ENCODE measurements at places on chromosomes 3 and 15.

DNA sequence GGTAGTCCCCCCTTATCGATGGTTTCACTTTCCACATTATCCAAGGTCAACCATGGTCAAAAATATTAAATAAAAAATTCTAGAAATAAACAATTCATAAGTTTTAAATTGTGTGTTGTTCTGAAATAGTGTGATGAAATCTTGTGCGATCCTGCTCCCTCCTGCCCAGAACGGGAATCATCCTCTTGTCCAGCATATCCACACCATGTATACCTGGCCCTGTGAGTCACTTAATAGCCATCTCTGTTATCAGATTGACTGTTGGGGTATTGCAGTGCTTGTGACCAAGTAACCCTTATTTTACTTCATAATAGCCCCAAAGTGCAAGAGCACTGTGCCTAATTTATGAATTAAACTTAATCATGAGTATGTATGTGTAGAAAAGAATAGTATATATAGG is 19.1 kb downstream of the FAM81A start:
- DNase-seq: no peak

GRCh38 chr3:52447512-52448355 is 2.8 kb upstream of the SEMA3G start:
- DNase-seq: no peak

- peak; percentile 11 for DNase-seq
Observed at GRCh38 chr15:99371180-99372103, 120.2 kb downstream of the LRRC28 start.

GRCh38 chr3:38471260-38471857 is 17.7 kb downstream of the ACVR2B start:
- no peak for DNase-seq

DNA sequence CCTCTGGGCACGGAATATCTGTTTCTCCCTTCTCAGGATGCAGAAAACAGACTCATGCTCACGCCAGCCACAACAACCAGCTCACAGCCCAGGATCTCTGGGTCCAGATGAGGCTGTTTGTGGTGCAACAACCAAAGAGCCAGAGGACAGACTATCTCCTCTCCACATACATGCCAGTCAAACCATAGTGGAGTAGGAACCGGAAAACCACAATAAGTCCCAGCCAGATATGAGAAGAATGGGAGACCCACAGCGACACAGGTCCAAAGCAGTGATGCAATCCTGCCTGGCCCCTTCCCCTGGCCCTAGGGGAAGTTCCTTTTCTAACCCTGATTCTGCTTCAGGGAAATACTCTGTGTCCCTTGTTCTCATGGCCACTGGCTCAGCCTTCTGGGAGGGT is 27.6 kb downstream of the MEX3B start:
- DNase-seq: no peak

DNA sequence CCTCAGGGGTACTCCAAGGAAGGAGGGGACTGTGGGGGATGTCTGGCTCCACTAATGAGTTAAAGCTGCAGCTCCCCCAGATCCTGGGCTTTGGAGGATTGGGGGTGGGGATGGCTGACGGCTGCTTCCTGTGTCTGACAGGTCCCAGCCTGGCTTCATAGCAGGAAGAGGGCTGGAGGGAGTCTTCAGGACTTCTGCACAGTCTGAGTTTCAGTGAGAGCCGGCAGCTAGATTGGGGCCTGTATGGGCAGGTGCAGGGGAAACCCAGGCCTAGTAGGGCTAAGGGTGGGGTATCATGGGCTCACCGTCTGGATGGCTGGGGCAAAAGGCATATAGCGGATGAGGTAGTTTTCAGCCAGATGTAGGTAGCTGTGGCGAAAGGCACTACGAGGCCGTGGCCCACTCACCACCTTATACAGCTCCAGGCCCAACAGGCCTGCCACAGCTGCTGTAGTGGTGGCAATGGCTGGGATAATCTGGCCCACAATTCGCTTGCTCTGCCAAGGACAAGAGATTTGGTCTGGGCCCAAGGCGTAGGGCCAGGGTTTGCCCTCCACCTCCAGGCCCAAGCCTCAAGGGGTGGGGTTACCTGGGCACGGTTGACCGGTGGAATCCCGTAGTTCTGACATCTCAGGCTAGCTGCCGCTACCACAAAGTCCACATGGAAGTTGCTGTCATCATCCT is 4.5 kb downstream of the INKA1 start:
- DNase-seq: no peak

- DNase-seq: no peak
Observed at GRCh38 chr3:190504354-190505125, 9.3 kb upstream of the IL1RAP start.

DNA sequence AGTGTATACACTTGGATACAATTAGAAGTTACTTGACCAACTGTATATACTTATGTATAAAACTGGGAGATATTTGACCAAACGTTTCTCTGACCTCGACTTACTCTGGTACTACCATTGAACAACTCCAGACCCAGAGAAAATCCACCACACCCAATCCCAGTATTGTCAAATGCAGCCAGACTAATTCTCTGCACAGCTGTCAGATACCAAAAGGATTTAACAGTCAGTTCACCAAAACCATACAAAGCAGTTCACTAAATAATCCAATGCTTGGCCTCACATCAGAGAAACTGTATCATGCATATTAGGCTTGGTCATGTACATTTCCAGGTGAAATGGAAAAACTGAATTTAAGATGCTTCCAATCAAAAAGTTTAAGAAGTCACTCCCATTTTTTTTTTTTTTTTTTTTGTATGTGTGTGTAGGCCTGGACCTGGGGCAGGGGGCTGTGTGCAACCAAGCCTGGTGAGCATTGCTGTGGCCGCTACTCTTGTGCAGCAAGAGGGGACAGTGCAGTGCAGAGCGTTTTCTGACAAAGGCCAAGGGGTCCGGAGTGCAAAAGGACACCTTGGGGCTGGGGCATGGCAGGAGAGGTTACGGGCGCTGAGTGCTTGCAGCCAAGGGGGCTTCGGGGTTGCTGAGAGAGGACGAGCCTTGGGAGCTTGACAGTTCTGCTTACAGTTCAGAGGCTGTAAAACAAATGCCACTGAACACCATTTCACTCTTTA is 1.4 kb downstream of the TOMM70 start:
- no peak for DNase-seq

DNA sequence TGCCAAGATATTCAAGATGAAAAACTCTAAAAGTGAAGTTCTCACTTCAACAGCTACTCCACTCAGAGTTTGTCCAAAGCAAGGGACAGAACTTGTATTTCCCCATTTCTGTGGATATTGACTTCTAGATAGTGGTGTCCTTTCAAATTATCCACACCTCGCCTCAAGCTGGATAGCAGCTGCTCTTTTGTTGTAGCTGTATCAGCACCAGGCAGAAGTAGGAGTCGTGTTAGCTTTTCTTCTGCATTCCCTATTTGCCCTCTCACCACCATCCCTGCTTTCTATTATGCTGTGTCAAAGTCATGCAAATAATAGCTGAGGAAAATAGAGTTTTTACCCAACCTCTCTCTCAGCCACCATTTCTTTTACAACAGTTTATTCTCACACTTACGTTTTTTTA is 303.8 kb downstream of the EPHA3 start:
- no peak for DNase-seq

DNA sequence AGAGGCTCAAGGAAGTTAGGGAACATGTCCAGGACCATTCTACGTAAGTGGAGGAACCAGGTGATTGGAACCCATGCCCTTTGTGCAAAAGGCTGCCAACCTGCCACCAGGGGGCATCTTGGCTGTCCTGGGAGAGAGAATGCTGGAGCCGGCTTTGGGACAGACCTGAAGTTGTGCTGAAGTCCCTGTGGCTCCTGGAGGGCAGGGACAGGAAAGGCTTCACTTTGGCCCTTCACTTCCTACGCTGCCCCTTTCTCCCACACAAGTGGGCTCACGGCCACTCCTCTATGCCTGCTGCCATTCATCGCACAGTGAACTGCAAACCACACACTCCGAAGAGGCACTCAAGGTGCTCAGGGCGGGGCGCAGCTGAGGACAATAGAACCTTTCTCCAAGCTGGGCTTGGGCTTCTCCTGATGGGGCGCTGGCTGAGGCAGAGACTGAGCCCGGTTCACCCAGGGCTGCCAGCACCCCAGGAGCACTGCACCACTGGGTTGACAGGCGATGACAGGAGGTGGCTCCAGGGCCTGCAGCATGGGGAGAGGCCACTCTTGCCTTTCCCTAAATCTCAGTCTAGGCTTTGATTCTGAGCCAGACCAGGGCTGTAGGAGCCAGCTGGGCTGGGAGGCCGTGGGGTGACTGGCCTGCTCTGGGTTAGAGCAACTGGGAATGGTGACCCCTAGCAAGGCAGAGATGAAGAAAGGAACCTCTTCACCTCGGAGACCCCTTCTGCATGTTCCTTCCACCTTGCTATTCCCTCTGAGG is 8.4 kb downstream of the SHF start:
- DNase-seq: no peak

GRCh38 chr3:173398111-173398479 is 551 bp downstream of the NLGN1 start:
- DNase-seq: no peak

DNA sequence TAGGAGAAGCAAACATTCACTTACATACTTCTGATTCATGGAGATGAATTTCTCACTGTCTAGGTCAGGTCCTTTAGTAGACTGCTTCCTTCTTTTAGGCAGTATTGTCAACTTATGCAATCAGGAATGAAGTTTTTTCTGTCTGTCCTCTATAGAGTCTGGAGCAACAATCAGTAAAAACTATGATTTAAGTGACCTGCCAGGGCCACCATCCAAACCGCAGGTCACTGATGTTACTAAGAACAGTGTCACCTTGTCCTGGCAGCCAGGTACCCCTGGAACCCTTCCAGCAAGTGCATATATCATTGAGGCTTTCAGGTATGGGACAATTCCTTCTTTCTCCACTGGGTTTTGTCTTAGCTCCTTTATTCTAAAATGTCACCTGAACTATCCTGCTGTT is 523.1 kb downstream of the ROBO2 start:
- DNase-seq: no peak

GRCh38 chr3:100164743-100165142 is 50.4 kb upstream of the FILIP1L start:
- no peak for DNase-seq

GRCh38 chr3:188476935-188477334 is 323.0 kb downstream of the LPP start:
- DNase-seq: no peak

- DNase-seq: no peak
Observed at GRCh38 chr3:9552252-9552999, 1.2 kb downstream of the LHFPL4 start.

DNA sequence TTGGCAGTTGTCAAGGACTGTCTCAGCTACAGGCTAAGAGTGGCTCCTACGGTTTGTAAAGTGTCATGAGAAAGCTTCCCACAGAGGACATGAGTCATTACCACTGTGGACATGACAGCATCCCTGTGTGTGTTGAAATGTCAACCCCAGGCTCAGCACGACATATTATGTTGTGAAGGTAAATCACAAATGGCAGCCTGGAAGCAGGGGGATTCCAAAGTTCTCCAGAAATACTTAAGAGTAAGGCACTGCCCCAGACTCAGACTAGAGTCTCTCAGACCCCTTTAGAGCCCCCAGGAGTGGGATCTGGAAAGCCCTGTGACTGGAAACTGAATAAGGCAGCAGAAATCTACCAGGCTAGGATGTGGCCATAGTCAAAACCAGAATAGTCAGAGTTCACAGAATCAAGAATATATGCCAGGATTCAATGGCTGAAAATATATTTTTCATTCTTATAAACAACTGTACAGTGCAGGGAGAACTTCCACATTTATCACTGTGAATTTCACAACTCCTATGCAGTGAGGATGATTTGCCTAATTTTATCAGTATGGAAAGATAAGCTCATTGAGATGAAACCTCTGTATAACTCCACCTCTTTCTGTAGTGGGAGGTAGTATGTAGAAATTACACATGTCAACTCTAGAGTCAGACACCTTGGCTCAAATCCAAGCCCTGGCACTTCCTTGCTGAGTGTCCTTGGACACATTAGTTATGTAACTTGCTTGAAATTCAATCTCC is 237.1 kb upstream of the CFAP20DC start:
- peak; percentile 45 for DNase-seq

GRCh38 chr3:46693038-46693891 is at the start of gene ALS2CL:
Gene ALS2CL (minus strand): TSS chr3:46693679. CDS start chr3:46689440, 4,239 bp downstream.
- no peak for DNase-seq

DNA sequence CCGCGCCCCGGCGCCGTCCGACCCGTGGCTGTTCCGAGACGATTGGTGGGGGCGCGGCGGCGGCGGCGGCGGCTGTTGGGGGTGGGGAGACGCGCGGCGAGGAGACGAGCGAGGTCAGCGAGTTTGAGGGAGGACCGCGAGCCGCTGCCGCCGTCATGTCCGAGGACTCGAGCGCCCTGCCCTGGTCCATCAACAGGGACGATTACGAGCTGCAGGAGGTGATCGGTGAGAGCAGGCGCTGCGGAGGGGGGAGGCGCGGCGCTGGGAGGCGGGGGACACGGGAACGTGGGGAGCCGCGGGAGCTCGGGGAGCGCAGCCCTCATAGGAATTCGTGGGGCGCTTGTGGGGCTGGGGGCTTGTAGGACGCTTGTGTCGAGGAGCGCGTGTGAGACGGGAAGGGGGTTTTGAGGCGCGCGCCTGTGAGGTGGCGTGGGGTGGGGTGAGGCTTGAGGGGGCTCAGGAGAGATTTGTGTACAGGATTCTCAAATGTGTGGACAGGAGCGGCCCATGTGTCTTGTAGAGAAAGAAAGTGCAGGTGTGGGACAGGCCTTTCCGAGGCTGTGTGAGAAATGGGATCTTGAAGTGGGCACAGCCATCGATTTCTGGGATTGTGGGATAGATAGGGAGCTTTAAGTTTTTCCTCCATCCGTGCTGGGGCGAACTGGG is 518 bp downstream of the OXSR1 start:
- no peak for DNase-seq

DNA sequence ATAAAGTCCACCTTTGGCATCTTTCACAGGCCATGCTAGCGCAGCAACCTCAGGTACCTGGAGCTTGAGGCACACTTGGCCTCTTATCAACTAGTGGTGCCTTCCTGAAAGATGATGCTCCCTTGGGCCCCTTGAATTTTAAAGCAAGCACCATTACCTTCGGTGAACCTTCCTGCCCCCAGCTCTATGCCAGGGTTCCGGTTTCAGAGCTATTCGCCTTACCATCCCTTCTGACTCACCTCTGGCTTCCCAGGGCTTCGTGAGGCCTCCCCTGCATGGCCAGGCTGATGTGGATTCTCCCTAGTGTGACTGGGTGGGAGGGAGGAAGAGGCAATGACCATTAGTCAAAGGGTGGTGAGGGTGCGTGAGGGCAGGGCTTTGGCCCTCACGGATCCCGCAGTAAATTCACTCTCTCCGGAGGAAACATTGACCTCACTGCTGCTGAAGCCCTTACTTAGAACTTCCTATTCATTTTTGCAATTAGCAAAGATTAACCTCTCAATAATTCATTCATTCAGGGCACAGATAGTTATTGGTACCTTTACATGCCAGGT is 16.3 kb downstream of the BHLHE40 start:
- DNase-seq: no peak
